ENCODE measurements at places on chromosomes 4 and X.

DNA sequence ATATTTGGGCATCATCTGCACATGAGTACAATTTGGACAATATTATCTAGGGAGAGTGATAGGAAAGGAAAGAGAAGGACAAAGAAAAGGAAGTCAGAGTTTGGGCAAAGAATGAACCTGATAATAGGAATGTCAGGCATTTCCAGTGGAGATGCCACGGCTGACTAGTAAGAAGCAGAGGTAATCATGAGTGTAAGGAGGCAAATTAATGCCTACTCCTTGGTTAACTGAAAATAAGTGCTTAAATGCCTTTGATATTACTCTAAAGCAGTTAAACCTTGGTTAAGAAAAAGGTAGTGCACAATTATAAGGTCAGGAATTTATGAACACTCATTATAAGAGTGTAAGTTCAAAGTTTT, 99.2 kb upstream of the DDIT4L start:
- DNase-seq, result no peak

DNA sequence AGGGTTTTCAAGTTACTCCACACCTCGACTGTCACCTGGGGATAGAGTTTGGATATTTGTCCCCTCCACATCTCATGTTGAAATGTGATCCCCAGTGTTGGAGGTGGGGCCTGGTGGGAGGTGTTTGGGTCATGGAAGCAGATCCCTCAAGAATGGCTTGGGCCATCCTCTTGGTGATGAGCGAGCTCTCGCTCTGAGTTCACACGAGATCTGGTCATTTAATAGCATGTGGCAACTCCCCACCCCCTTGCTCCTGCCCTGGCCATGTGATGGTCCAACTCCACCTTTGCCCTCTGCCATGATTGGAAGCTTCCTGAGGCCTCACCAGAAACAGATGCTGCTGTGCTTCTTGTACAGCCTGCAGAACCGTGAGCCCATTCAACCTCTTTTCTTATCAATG, 8.3 kb downstream of the CTAG1A start:
- no peak for DNase-seq

GRCh38 chr4:31026256-31026655, 306.1 kb downstream of the PCDH7 start:
- DNase-seq, result no peak

DNA sequence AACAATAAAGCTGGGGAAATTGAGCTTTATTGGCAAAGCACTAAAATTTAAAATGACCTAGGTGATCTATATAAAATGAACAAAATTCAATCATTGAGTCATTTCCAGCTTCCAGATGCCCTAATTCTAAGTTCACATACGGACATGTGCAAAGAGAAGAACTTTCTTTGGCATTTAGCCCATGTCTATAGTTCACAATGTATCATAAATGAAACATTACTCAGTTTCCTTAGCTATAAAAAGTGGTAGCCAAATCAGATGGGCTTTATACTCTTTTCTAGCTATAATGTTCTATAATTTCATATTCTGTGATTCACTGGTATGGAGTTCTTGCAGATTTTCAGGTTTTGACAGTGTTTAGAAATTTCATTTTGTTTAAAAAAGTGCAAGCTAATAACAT, 327.4 kb downstream of the KCTD8 start:
- no peak for DNase-seq

GRCh38 chr4:6548201-6548881, 26.6 kb upstream of the MAN2B2 start:
- DNase-seq, result peak; percentile 30

DNA sequence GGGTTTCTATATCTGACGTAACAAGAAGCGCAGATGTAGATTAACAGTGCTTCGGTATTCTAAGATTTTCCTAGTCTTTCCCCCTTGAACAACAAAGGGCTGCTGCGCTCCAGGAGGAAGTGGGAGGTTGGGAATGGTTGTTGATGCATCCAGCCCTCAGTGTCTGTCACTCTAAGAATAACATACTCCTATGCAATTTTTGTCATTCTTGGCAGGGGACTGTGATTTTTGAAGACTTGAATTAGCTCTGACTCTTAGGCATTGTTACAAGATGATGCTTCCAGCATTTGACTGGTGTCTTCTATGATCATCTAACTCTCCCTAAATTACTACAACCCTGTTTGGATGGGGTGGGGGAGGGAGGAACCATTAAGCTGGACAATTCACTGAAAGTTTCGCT, 394.2 kb downstream of the ARHGAP24 start:
- DNase-seq, result no peak

GRCh38 chrX:10453945-10454344, 166.4 kb downstream of the MID1 start:
- no peak for DNase-seq

GRCh38 chr4:7422898-7423180, 11.9 kb downstream of the PSAPL1 start:
- no peak for DNase-seq

DNA sequence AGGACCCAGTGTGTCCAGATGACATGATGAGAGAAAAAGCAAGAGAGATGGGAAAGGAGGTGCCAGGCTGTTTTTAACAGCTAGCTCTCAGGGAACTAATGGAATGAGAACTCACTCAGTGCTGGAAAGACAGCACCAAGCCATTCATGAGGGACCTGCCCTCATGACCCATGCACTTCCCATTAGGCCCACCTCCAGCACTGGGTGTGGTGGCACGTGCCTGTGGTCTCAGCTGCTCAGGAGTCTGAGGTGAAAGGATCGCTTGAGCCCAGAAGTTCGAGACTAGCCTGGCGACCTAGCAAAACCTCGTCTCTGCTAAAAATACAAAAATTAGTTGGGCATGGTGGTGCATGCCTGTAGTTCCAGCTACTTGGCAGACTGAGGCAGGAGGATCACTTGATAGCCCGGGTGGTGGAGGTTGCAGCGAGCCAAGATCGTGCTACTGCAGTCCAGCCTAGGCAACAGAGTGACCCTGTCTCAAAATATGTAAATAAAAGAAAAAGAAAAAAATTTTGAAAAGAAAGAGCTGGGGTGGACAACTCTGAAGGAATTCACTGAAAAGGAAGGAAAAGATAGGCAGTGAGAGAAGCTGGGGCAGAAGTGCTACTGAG, 50.9 kb downstream of the FAM193A start:
- no peak for DNase-seq

- DNase-seq, result no peak
Measured at GRCh38 chr4:75963558-75963957, 22.7 kb upstream of the NAAA start.

GRCh38 chrX:119398587-119398973, 556 bp upstream of the SLC25A43 start:
- DNase-seq, result no peak

DNA sequence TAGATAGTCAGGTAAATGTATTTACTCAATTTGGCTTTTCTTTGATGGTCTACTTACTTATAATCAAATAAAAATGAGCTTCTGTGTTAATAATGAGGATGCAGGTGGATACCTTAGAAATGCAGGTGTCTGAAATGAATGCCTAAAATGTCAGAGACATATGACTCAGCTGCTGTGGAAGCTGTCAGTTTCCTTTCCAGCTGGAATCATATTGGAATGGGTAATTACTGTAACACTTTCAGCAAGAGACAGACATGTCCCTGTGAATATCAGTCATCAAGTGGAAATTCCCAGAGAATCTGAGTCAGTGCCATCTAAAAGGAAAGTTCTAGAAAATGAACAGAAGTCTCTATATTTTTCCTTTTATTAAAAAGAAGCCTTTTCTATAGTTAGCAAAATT, 783.0 kb upstream of the AADAT start:
- no peak for DNase-seq

- no peak for DNase-seq
Measured at GRCh38 chrX:1433646-1434357, 18.9 kb downstream of the ASMTL start.

GRCh38 chr4:107423677-107424405, 296.2 kb downstream of the PAPSS1 start:
- no peak for DNase-seq

DNA sequence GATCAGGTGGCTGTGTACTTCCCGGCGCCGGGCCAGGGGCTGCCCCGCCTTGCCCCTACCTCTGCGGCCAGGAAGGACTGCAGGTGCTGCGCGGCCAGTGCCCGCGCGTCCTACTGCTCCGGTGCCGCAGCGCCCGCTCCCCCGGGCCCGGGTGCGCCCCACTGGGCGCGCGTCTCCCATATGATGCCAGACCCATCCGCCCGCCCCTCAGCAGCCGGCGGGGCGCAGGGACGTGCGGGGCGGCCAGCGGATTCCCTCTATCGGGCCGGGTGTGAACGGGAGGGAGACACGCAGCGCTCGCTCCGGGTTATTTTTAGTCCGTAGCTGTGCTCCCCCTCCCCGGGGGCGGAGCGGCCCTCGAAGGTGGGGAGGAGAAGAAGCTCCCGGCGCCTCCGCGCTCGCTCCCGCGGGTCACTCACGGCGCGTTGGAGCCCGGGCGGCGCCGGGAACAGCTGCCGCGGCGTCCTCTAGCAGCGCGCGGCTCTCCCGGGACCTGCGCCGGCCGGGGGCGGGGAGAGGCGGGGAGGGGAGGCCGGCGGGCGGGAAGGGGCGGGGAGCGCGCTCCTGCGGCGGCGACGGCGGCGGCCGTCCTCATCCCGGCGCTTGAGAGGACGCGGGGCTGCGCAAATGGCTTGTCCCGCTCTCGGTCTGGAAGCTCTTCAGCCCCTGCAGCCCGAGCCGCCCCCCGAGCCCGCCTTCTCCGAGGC, 103.6 kb downstream of the UCHL1 start:
- peak; percentile 80 for DNase-seq

DNA sequence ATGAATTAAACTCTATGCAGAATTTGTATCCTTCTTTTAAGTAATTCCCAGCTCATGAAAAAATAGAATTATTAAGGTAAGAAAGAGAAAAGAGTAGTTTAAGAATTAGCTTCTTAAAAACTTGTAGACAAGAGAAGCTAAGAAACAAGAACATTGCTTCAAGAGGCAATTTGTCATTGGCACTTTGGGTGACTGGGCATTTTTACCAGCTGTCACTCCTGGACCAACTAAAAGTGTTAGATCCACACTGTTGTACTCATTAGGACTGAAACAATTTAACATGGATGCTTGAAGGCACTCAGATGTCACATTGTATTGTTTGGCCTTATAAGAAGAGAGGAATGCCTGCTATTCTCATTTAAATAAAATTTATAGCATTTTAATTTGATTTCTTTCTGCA, 7.4 kb downstream of the COL25A1 start:
- no peak for DNase-seq

GRCh38 chrX:137366018-137366633, 199.8 kb upstream of the ZIC3 start:
- DNase-seq, result no peak

GRCh38 chr4:2361366-2362265, 56.8 kb downstream of the ZFYVE28 start:
- DNase-seq, result no peak

GRCh38 chr4:16418814-16419213, 192.5 kb upstream of the TAPT1 start:
- no peak for DNase-seq

GRCh38 chr4:125155251-125155650, 159.5 kb upstream of the FAT4 start:
- DNase-seq, result no peak

- DNase-seq, result no peak
Measured at GRCh38 chrX:39958850-39959249, 138.9 kb downstream of the BCOR start.

DNA sequence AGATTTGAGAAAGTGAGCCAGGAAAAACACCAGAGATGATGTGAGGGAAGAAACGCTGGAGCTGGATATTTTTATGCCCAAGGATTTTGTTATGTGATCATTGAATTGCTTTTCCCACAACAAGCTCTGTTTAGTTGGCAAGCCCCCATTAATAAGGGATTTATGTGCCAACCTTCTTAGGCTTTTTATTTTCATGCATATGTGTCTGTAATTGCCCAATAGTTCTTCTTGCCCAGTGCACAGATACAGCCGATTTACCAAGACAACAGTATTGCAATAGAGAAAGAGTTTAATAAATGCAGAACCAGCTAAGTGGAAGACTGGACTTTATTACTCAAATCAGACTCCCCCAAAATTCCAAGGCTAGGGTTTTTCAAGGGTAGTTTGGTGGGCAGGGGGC, 57.7 kb downstream of the TRIM2 start:
- DNase-seq, result no peak

DNA sequence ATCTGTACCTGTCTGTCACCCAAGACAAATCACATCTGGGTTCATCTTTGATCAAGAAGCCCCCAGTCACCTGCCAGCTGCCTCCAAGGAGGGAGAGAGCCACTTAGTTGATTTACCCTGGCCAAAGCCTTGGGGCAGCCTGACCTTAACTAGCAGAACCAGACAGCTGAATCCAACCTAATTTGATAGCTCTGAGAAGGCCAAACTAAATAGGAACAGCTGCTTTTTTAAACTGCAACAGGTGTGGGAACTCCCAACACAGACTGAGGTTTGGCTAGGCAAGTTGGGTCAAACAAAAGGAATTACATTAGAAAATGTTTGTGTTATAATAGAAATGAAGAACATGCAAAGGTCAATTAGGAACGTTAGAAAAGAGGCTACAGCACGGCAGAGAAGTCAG, 375.7 kb downstream of the NLGN4X start:
- DNase-seq, result no peak

DNA sequence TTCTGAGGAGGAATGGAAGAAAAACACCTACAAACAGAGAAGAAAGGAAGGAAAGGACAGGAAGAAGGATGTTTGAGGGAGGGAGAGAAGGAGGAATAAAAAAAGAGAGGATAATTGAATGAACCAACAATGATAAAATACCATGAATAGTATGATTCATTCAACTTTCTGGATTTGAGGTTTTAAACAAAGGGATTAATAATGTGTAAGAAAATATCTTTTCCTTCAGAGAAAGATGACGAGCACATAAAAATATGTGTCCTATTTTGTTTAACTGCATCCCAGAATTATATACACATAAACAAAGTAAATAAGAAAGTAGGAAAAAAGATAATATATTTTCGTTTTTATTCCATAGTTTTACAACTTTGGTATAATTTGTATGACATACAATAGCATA, 1380.4 kb downstream of the STIM2 start:
- no peak for DNase-seq

DNA sequence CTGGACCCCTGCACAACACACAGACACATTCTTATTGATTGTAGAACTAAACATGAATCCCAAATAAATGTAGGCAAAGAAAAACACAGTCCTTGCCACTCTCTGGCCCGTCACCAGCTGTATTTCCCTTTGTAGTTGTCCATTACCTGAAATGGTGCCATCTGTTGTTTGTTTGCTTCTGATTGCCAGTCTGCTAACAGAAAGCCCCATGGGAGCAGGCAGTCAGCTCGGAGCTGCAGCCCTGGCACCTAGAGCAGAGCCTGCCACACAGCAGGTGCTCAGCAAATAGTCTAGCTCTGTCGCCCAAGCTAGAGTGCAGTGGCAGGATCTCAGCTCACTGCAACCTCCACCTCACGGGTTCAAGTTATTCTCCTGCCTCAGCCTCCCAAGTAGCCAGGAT, 28.9 kb downstream of the CPLX1 start:
- no peak for DNase-seq

- no peak for DNase-seq
Measured at GRCh38 chrX:119325456-119325855, 73.7 kb upstream of the SLC25A43 start.
